Stimulated activated CD4-positive, alpha-beta T cell treated with anti-CD3 and anti-CD28 coated beads, Interleukin-1b, Interleukin-23, amount 100 ng/mL, for 4 hours (primary cell): ENCODE measurements at places on chromosomes 11 and 22.

- no peak for DNase-seq
These were observed 55.9 kb downstream of the SLC5A12 start for GRCh38 chr11:26665946-26666345.

DNA sequence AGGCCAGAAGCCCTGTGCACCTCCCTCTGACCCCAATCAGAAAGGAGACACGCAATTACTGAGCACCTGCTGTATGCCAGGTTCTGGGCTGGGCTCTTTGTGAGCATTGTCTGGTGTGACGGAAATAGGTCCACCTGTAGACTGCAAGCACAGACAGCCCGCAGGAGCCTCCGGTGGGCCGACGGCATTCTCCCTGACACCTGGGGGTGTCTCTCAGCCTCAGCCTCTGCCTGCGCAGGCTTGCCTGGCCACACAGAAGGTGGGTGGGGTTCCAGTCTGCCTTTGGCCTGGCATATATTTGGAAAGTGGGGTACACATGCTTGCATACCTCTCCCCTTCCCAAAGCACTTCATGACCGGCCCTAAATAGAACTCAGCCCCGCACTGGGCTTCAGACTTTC, 129.3 kb downstream of the BUD13 start:
- DNase-seq = no peak

DNA sequence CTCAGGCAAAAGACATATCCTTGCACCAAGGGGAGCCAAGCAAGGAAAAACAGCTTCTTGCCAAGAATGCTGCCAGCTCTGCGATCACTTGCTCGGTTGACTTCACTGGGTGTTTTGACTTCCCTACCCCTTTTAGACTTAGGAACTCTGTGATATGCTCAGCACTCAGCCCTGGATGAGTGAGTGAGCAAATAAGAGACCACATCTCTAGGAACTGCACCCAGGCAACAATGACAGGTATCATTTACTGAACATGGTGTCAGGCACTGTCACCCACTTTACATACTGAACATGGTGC, 3.7 kb upstream of the IRAG1 start:
- DNase-seq = no peak

DNA sequence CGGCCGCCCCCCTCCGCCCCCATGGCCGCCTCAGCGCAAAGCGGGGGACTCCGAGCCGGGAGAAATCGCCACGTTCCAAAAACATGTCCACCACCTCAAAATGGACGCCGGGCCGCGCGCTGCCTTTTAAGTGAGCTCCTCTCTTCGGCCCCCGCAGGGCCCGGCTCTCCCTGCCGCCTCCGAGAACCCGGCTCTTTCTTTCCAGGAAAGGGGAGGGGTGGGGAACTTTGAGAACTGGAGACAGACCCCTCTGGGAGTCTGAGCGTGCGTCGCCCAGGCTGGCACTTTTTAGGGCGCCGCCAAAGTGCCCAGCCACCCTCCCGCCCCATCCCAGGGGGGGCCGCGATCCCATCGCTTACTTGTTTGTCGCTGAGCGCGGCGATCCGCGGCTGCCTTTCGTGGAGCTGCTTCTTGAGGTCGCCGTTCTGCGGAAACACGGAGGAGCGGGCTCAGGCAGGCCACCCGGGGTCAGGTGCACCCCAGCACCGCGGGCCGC, 1.6 kb downstream of the PHF21B start:
- DNase-seq = no peak

DNA sequence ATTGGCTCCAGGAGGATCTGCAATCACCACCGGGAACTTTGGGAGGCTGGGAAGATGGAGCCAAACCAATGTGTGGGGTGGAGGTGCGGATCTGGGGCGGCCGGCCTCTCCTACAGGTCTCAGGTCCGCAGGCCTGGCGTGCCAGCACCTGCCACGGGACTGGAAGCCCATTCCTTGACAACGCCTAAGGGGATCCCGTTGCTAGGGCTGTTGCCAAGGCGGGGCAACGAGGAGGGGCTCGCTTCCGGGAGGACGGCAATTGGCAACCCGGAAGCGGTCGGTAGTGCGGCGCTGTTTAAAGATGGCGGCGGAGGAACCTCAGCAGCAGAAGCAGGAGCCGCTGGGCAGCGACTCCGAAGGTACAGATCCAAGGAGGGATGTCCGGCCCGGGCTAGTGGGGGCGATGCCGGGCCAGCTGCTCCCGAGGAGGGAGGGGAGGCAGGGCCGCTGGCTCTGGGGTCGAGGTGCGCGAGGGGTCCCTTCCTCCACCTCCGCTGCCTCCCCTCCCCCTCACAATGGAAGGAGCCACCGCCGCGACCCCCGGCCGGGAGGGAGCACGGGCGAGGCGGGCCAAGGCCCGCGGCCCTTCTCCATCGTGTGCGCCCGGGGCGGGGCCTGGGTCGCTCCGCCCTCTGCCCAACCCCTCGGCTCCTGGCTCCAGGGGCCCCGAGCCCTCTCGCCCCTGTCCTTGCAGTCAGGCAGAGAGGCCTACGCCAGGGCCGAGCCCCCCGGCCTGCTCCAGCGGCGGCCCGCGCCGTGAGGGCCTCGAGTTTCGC, at the start of gene OTUB1:
Gene OTUB1, plus strand, starts transcription at position 283 of the 776 bp plus-strand sequence. Its CDS starts 19 bp downstream, at position 302.
- DNase-seq = peak; percentile 80

- DNase-seq = no peak
These were observed 28.3 kb downstream of the MUC6 start for GRCh38 chr11:1008001-1008802.

DNA sequence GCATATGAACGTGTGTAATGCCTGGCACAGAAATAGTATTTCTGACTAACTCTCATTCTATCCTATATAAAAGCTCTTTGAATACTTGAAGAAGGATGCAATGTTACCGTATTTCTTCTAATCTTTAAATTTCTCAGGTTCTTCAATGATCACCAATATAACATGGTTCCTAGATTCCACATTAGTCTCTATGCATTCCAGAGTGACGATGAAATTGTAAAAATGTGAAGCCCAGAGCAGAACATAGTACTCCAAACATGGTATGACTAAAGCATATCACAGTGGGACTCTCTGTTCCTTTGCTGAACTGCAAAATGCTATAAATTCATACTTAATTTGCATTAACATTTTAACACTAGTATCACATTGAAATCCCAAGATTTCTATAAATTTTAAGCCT, 877.6 kb upstream of the CHORDC1 start:
- no peak for DNase-seq

DNA sequence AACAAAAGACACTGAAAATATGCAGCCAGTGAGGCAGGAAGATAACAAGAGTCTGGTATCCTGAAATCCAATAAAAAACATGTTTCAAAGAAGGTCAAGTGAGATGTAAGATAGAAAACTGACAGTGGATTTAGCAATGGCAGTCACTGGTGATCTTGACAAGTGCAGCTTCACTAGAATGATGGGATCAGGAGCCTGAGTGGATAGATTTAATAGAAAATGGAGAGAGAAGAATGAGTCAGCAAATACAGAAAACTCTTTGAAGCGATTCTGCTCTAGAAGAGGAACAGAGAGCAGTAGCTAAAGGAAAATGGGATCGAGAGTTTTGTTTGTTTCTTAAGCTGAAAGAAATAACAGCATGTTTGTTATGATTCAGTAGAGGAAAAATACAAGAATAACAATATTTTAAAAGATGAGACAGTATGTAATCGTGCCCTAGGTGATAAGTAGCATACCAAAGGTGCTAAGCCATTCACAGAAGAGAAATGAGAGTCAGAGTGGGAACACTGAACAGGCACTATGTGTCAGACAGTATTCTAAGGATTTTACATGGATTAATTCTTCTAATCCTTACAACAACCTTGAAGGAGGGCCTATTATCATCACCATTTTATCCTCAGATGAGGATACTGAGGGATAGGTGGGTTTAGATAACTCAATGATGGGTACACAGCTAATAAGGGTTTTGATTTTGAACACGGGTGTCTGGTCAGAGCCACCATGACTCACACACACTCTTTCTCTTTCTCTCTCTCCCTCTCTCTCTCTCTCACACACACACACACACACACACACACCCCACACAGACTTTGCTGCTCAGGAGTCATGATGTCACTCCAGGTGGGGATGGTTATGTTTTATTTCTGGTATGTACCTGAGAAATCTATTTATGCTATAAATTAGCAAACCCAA, 36.3 kb downstream of the MRE11 start:
- DNase-seq = no peak

DNA sequence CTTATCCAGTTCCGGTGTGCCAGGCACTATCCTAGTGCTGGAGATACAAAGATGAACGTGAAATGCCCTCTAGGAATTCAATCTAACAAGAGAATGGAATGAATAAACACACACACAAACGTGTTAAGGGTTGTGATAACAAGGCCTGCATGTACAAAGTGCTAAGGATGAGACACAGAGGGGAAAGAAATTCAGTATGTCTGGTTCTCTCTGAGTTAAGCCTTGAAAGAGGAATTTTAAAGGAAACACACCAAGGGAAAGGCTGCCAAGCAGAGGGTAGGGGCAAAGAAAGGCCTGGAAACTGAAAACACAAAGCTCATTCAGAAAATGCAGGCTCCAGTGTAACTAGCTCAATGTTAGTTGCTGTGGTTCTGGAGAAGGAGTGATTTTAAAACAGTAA, 4.2 kb downstream of the CHKA start:
- DNase-seq = no peak

- no peak for DNase-seq
These were observed 8.4 kb downstream of the SLCO2B1 start for GRCh38 chr11:75159151-75159953.

DNA sequence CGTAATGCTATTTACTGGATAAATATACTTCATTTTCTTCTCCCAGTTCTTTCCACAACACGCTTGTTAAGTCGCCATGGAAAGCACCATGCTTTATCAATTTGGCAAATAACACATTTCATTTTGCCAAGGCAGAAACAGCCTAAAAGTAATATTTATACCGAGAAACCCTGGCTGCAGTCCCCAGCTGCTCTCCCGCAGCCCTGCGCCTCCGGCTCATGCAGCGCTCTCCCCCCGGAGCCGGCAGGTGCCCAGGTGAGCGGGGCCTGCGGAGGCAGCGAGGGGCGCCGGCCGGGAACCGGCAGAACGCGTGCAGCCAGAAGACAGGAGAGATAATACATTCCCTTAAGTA, 681 bp upstream of the ARHGEF12 start:
- no peak for DNase-seq

GRCh38 chr11:102911758-102912481, 37.1 kb upstream of the MMP12 start:
- no peak for DNase-seq

DNA sequence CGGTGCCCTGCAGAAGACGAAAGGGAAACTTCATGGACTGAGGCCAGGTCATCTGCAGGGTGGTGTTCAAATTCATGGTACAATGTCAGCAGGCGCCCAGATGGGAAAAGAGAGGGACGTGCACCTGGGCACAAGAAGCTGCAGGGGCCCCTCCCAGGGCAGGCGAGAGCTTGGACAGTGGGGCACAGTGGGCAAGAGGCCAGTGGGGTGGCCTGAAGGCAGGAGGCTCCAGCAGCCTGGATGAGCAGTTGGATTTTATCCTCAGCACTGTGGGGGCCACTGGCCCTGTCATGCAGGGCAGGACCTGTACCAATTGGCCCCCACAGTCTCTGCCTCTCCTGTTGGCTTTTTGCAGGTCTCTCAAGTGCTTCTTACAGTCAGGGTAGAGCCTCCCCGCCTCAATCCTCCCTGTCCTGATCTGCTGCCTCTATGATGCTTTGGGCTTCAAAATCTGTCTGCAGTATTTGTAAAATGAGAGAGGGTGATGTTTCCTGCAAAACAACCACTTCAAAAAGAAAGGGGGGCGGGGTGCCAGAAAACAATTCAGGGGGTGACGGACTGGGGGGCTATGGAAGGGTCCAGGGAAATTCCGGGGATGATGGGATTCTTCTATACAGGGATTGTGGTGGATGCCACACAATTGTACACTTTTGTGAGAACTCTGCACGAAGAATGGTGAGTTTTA, 1.7 kb upstream of the BID start:
- DNase-seq = no peak

GRCh38 chr22:36937319-36938027, 24.0 kb downstream of the CSF2RB start:
- DNase-seq = no peak

GRCh38 chr11:25576320-25576719, 755.6 kb upstream of the ANO3 start:
- no peak for DNase-seq

DNA sequence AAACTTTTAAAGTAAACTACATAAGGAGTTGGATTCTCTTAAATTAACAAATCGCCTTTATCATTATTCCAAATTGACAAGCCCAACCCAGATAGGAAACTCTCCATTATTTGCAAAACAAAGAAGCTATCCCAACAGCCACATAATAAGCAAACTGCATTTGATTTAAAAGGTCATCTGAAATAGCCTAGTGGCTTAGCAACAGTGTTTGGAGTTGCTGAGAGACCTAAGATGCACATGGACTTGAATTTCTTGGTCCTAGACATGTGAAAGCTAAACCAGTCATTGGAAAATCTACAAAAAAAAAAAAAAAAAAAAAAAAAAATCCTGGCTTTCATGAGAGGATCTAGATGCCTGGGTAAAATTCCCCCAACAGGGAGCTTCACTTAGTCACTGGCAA, 69.5 kb downstream of the PRCP start:
- DNase-seq = no peak

DNA sequence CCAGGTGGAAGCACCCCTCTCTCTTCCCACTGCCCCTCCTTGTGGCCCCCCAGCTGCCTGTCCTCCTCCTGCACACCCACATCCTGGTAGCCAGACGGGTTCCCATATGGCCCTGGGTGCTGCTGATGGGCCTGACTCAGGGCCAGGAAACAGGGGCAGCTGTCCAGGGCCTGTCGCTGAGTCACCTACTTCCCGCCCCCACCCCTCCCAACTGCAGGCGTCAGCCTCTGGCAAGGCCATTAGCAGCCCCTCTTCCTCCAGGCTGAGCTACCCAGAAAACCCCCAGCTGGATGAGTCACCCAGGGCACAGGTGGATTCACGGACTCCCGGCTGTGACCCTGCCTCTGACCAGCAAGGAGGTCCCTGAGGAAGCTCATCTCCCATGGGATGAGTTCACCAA, 6.9 kb upstream of the GAL start:
- no peak for DNase-seq

DNA sequence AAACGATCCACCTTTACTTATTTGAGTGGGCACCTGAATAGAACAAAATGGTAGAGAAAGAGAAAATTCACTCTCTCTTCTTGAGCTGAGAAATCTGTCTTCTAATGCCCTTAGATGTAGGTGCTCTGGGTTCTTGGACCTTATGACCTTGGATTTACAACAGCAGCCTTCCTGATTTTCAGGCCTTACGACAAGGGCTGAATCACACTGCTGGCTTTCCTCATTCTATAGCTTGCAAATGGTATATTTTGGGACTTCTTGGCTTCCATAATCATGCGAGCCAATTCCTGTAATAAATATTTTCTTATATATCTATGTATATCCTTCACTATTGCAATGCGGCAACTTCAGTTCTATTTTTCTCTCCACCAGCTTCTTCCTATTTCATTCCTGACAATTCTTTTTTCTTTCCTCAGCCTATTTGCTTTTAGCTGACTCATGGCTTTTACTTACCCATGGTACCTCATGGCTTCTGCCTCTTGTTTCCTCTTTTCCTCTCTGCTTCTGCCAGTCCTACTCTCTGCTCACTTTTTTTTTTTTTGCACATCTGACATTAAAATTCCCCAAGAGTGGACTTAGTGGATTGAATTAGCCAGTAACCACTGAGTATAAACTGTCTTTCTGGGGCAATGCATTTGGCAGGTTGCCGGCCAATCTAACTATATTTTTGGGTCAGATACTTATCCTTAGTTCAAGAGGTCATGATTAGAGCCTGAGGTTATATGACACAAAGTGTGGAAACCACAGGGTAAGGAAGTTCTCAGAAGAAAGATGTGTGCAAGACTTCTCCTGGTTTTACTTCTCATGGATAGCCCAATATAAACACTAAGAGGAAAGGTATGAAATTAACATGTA, 359.5 kb downstream of the TMEM135 start:
- DNase-seq = no peak

- DNase-seq = no peak
These were observed 13.5 kb downstream of the PIK3IP1 start for GRCh38 chr22:31278626-31279326.
